ENCODE measurements at places on chromosomes 6 and 20. TPM values are rescaled to one million over a fixed set of nuclear protein-coding genes. Genes with fewer than 3 reads are reported as not detected.

POPDC3 gene
- not detected for total RNA-seq

GRCh38 chr20:8365634-8366033 lies 233.6 kb downstream of the PLCB1 start:
- DNase-seq: no peak

FOXA2 gene
- total RNA-seq: not detected

PNPLA1 gene
- total RNA-seq: not detected

DNA sequence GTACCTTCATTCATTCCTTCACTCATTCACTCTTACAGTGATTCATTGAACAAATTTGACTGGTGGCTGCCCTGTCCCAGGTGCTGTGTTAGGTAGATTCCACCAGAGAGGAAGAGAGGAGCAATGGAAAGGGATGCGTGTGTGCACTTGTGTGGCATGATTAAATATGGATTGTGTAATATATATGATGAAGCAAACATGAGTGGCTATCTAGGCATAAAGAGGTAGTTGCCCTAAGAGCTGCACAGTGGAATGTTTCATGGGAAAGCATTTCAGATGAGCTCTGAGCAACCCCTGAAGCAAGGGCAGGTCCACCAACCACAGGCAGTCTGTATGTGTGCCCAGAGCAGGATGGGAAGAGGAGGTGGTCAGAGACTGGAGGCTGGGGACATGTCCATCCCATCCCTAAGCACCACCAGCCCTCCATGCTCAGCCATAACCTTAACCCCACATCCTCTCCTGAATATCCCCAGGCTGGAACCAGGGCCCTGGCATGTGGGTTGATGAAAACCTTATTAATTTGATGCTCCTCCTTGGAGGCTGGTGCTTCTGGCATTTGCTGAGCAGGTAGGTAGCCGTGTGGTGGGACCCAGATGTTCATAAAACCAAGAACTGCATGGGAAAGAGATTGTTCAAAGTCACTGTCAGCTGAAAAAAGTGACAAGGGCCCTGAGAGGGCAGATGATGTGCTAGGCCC lies 226.2 kb downstream of the SYNDIG1 start:
- peak; percentile 85 for DNase-seq

GRCh38 chr6:118724211-118724610 lies 72.8 kb upstream of the CEP85L start:
- no peak for DNase-seq

- no peak for DNase-seq
Observed at GRCh38 chr6:131427434-131428058, 145.5 kb upstream of the ARG1 start.

DNA sequence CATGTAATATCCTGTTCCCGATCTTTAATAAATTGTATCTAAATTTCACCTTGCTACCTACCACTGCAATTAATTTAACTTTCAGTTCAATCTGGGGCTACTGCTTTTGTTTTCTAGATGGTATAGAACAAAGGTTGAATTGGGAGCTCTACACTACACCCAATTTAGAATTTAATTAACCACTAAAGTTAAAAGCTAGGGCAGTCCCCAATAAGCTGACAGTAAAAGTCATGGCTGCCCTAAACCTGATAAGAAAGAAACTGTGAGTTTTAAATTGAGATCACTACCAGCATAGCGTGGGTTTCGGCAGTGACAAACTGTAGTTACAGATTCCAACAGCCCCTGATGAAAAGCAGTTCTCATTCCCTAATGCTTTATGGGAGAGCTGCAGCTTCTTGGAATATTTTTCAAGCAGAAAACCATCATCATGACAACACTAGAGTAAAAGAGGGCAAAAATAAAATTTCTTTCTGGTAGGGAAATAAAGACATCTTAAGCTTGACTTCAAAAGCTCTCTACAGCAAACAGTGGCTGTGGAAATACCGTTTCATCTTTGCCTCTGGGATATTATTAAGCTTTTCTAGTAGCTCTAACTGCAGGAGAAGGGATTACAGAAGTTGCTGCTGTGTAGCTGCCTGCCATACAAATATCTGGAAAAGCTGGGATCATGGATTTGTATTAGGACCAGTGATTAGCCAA lies 1372.1 kb downstream of the EPHA7 start:
- DNase-seq: no peak

GRCh38 chr6:132161283-132161682 lies 210.1 kb upstream of the CCN2 start:
- DNase-seq: no peak

GRCh38 chr6:36068012-36068392 lies 40.4 kb downstream of the MAPK14 start:
- no peak for DNase-seq

KCNS1 gene
- not detected for total RNA-seq

MYLK4 gene
- 0.33 TPM for total RNA-seq

GRCh38 chr6:168206661-168207274 lies 112.8 kb downstream of the DACT2 start:
- no peak for DNase-seq

- no peak for DNase-seq
Observed at GRCh38 chr20:59157531-59157930, 6.1 kb upstream of the ZNF831 start.

DNA sequence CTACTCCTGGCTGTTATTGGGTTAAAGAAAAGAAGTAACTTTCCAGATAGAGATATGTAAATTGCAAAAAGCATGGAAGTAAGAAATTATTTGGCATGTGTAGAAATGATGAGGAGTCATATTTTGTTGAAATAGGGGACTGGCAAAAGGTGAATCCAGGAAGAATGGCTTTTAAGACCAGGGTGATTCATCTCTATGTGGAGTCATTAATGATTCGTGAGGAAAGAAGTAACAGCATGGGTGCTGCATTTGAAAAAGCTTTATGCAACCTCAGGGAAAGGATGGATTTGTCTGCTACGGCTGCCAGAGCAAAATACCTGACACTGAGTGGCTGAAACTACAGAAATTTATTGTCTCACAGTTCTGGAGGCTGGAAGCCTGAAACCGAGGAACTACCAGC lies 14.8 kb upstream of the SYNE1 start:
- DNase-seq: no peak

DNA sequence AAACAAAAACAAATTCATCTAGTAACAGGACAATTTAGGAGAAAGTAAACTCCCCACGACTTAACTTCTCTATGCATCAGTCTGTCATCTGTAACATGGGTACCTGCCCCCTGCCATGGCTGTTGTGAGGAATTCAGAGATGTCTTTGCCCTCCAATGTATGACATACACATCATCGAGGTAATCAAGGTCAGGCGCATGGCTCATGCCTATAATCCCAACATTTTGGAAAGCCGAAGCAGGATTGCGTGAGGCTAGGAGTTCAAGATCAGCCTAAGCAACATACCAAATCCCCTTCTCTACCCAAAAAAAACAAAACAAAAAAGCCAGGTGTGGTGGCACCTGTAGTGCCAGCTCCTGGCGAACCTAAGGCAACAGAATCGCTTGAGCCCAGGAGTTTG lies 9.0 kb downstream of the EEF1A1 start:
- DNase-seq: no peak

DNA sequence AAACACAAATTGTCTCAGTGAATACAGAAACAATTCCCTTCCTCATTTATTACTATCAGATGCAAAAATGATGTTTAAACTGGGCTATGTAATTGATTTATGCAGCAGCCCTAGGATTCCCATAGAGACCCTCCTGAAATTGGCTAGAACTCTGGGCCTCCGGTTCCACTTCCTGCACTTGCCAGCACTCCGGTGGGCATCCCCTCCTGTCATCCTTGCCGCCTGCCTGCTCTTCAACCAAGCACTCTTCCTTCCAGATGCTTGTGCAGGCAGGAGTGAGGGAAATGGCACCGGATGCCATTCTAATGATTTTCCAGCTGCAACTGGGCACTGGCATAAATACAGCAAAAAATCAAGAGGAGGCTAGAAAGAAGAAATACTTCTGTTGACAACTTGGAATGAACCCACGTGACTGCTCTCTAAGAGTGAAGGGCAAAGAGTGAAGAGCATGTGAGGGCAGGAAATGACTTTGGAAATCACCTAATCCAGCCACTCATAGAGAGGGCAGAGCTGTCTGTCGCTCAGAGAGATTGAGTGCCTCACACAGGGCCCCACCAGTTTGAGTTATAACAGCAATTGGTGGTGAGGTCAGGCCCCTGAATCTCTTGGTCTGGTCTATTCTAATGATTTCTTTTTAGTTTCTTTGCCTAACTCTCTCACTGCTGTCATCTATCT lies 3.7 kb upstream of the NEDD9 start:
- DNase-seq: no peak

SNRNP48 gene
- total RNA-seq: 9.6 TPM

GRCh38 chr6:130158548-130158947 lies 64.2 kb downstream of the SAMD3 start:
- no peak for DNase-seq

GRCh38 chr20:46303176-46303956 lies 4.9 kb downstream of the CDH22 start:
- DNase-seq: no peak

DNA sequence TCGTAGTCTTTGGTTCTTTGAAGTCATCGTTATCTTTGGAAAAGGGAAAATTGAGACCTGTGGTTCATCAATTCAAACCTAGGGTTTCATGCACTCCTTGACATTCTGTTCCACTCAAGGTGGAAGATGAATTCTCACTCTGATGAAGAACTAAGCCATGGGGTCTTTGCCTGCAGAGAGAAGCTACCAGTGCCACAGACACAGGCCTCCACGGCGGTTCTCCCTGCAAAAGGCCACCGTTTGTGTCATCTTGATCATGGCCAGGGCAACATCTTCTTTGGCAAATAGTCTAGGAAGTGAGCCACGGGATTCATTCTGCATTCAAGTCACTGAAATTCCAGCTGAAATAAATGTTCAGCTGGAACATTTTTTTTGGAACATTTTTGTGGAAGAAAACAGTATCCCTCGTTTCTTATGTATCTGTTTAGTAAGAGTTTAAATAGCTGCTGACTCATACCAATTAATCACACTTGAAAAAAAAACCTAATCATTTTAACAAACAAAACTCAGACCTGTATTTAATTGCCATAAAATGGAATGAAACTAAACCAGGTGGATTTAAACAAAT lies 206.0 kb upstream of the FOXQ1 start:
- no peak for DNase-seq

DNA sequence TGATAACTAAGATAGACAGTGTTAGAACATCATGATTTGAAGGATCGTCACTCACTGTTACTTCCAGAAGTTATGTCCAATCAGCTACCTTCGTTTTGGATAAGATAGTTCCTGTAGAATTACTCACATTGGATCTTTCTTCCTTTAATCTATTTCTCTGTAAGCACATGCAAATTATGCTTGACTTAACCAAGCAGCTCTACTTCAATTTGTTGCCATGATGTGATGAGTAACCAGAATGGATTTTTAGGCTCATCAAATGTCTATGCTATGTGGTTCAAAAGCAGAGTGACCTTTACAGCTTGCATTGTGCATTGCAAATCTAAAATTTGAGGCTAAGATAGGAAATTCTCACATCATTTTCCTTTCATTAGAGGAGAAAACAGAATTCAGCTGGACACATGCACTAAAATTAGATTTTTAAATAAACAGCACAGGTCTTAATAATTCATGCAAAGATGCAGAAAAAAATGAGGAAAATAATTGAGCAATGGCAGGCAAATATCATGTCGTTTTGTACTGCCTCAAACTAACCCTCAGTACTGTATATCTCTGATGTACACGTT lies 76.7 kb upstream of the ZFP64 start:
- DNase-seq: no peak

RNF39 gene
- not detected for total RNA-seq

- no peak for DNase-seq
Observed at GRCh38 chr6:42988486-42989020, 4.2 kb downstream of the PPP2R5D start.

- no peak for DNase-seq
Observed at GRCh38 chr20:10454151-10454750, 19.1 kb downstream of the SLX4IP start.

STMND1 gene
- not detected for total RNA-seq

GRCh38 chr6:83867527-83868161 lies 8.2 kb downstream of the CYB5R4 start:
- DNase-seq: no peak

GRCh38 chr6:14838133-14838583 lies 407.7 kb upstream of the JARID2 start:
- no peak for DNase-seq

DNA sequence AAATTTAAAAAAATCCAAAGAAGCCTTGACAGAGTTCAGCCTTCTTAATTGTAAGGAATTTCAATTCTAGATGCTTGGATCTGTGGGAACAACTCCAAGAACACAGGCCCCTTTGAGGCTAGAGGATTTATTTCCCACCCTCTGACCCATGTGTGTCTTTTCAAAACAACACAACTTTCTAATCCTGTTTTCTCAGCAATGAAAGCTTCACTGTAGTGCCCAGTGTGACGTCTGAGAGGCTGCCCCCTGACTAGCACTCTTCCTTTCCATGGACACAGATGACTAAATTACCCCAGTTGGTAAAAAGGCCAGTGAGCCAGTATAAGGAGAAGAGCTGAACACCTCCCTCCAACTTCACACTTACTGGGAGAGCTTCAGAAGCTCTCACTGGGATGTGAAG lies 16.5 kb upstream of the CCR6 start:
- no peak for DNase-seq

- no peak for DNase-seq
Observed at GRCh38 chr20:20412750-20413149, 44.8 kb downstream of the INSM1 start.

DNA sequence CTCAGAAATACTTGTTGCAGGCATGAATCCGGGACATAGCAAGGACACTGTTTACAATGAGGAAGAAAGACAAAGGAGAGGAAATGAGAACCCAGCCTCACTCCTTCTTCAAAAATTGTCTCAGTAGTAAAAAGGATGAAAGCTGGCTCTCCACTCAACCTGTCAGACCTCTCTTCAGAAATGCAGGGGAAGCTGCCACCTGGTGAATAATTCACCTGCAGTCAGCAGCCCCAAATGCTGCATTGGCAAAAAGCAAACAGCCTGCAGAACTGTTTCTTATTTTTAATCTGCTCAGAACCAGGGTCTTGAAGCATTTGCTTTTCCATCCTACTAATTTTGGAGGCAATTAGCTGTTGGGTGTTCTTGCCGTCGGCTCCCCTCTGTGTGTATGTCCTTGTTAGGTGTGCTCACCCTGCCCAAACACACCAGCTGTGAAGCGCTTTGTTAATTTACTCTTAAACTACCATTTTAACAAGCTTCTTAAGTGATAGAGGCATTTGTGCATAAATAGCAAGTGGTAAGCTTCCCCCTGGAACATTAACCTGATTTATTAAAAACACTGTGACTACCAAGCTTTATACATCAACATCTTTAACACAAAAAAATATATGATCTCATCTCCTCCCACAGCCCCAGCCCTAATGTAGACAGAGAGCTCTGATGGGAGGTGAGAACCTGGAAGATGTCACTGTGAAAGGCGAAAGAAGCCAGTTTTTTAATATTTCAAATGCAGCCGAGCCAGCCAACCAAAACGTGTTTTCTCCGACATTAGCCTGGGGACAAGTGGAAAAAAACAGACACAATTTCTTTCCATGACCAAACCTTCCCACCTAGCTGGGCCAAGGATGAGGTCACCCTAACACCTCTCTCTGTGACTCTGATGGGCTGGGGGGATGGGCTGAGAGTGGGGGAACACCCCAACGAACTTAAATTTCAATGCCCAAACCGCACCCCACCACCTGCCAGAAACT lies 451.0 kb upstream of the SULF2 start:
- no peak for DNase-seq

GRCh38 chr6:3231247-3232016 lies 4.0 kb upstream of the TUBB2B start:
- DNase-seq: no peak

OOEP gene
- total RNA-seq: not detected

Measured in esophagus muscularis mucosa (tissue), 4 donors.